ENCODE measurements at places on chromosomes 4 and X.
A peak's percentile ranks its signal among the peaks of the same experiment; 100 is the strongest.

GRCh38 chr4:181278941-181279340 is 964.3 kb upstream of the TENM3 start:
- no peak for DNase-seq

GRCh38 chr4:13484749-13485221 is 645 bp upstream of the RAB28 start:
- DNase-seq = peak; percentile 6

DNA sequence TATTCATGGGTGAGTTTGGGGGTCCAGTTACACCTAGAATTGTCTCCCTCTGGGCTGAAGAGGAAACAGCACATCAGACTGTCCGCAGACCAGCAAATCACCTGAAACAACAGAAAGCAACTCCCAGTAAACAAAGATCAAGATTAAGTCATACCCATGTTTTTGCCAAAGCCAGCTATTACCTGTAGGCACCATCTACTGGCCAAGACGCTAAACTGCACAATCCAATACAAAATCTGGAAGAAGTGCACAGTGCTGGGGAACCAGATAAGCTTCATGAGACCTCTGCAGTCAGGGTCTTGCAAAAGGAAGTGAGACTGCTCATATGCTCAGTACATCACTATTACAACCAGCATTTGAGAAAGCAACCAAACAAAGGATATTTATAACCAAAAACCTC is 157.5 kb upstream of the ITM2A start:
- DNase-seq = no peak

GRCh38 chr4:26179316-26179760 is 141.5 kb upstream of the RBPJ start:
- no peak for DNase-seq

GRCh38 chr4:128483816-128484215 is 196.2 kb upstream of the PGRMC2 start:
- no peak for DNase-seq

- peak; percentile 0 for DNase-seq
These were observed 46.2 kb downstream of the SMARCA5 start for GRCh38 chr4:143559757-143560147.

- no peak for DNase-seq
These were observed 85.8 kb upstream of the PRPS1 start for GRCh38 chrX:107542500-107542899.

DNA sequence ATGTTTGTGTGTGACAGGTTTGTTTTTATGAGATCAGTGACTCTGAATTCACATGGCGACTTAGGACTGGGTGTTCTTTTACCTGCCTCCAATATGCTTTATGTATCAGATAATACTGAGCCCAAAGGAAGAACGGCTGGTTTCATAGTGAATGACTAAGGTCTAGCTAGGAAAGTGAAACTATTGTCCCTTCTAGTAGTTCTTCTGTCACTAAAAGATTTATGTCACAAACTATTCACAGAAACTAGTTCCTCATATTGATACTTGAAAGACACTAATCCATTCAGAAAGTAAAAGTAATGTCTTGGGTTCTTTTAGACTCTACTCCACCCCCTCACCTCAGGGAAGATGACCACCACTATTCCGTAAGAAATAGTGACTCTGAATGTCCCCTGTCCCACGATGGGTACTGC is 81.7 kb downstream of the EGF start:
- DNase-seq = no peak

DNA sequence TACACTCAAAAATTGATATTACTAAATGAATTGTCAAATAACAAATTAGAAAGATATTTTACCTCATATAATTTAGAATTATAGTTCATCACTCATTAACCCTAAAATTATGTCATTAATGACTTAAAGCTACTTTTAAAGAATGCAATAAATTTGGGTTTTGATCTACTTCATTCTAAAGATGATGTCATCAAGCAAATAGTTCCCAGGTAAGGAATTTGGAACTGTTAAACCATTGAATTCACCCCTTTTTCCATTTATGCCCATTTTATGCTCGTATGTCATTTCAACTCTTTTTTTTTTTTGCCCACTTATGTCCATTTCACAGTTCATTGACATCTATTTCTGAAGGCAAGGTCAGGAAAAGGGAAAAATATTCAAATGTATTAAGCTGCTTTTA is 135.5 kb downstream of the TLL1 start:
- no peak for DNase-seq
